Naive thymus-derived CD4-positive, alpha-beta T cell (primary cell): ENCODE measurements at places on chromosomes 12 and 14.

DNA sequence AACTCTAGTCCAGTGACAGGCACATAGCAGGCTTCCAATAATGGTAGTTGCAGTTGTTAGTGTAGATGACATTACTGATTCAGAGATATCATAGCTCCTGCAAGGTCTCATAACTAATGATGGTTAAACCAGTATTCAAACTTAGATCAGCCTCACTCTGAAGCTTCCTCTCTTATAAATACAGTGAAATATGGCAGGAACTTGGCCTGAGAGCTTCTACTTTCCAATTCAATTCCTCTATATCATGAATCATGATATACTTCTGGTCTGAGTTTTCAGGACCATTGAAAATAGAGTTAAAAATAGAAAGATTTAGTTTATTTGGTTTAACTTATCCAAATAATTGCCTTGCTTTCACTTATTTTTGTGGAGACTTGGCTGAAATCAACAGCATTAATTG, 167.5 kb upstream of the NOVA1 start:
- no peak for DNase-seq

GRCh38 chr12:56130876-56131275, 2.8 kb downstream of the ESYT1 start:
- DNase-seq, result no peak

- DNase-seq, result no peak
These were observed 11.7 kb upstream of the CCDC177 start for GRCh38 chr14:69586404-69586803.

- peak; percentile 57 for DNase-seq
These were observed 20.5 kb downstream of the CBX5 start for GRCh38 chr12:54259194-54260011.

GRCh38 chr14:93368996-93369712, 22.2 kb downstream of the COX8C start:
- no peak for DNase-seq

GRCh38 chr14:104767634-104767918, 14.6 kb downstream of the SIVA1 start:
- DNase-seq, result no peak

GRCh38 chr12:47725893-47726292, 603 bp upstream of the ENDOU start:
- no peak for DNase-seq

- DNase-seq, result no peak
These were observed 19.5 kb upstream of the GOLGA5 start for GRCh38 chr14:92774572-92774971.

DNA sequence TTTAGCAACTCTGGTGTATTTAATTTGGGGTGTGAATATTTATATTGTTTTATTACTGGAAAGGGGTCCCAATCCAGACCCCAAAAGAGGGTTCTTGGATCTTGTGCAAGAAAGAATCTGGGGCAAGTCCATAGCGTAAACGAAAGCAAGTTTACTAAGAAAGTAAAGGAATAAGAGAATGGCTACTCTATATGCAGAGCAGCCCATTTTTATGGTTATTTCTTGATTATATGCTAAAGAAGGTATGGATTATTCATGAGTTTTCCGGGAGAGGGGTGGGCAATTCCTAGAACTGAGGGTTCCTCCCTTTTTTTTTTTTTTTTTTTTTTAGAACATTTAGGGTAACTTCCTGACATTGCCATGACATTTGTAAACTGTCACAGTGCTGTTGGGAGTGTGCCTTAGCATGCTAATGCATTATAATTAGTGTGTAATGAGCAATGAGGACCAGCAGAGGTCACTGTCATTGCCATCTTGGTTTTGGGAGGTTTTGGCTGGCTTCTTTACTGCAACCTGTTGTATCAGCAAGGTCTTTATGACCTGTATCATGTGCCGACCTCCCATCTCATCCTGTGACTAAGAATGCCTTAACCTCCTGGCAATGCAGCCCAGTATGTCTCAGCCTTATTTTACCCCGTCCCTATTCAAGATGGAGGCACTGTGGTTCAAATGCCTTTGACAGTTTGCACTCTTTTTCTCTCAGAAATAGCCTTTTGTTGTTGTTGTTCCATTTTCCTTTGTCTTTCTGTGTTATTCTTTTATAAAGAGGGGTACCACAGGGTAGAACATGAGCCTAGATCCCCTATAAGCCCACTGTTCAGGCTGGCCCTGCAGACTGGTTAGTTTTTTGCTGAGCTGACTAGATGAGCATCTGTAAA, 75.5 kb upstream of the DCD start:
- DNase-seq, result peak; percentile 35

- no peak for DNase-seq
These were observed 911 bp upstream of the SCNN1A start for GRCh38 chr12:6376079-6376869.

- no peak for DNase-seq
These were observed 30.7 kb upstream of the PWP1 start for GRCh38 chr12:107654873-107655272.

GRCh38 chr12:56721721-56722120, 3.4 kb downstream of the NACA start:
- DNase-seq, result no peak

- DNase-seq, result no peak
These were observed 263.1 kb upstream of the CRY1 start for GRCh38 chr12:107356266-107356936.

GRCh38 chr14:75277815-75278421, 710 bp upstream of the FOS start:
- no peak for DNase-seq

DNA sequence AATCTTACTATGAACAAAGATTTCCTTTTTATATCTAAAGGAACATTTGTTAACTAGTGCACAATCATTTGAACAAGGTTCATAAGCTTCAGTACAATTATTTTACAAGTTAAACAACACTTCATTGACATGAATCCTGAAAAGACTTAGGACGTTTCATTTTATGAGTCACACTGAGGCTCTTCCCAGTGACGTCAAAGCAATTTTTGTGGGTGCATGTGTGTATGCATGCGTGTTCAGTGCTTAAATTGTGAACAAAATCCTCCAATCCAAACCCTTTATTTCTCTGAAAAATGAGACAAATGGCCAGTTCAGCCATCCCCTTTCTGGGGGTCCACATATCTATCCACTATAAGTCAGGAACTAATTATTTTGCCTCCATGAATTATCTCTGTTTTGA, 2.9 kb downstream of the LMNTD1 start:
- DNase-seq, result no peak
